ENCODE measurements at places on chromosomes 7 and 10.
A peak's percentile ranks its signal among the peaks of the same experiment; 100 is the strongest.

DNA sequence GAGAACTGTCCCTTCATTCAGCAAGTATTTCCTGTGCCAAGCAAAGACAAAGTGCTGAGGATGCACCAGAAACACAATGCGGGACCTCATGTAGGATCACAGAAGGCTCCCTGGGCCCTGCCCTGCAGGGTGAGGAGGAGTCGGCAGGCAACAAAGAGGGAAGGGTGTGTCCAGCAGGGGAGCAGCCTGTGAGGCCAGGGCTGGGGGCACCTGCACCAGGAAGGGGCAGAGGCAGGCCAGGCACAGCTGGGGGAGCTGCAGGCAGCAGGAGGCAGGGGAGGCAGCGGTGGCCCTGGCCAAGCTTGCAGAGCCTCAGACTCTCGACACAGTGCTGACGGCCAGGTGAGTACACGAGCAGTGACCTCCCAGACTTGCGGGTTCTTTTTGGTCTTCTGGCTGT is 123.3 kb downstream of the SLIT1 start:
- no peak for DNase-seq

- DNase-seq, result no peak
Observed at GRCh38 chr7:118755067-118755625, 530.6 kb downstream of the ANKRD7 start.

DNA sequence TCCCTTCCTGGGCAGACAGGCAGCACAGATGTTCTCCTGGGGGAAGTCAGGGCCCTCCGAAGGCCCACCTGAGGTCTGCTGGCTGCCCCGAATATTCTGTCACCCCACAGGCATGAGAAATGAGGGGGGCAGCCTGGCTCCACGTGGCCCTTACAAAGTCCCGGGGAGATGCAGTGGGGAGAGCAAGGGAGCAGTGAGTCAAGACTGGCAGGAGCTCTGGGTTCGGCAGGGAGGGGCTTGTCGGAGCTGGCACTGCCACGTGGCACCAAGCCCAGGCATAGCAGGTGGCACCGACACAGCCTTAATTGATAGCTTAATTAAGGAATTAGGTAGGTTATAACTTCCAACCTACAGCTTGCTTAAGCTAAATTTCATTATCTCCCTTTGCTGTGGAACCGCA is 163.9 kb downstream of the USP6NL start:
- no peak for DNase-seq

DNA sequence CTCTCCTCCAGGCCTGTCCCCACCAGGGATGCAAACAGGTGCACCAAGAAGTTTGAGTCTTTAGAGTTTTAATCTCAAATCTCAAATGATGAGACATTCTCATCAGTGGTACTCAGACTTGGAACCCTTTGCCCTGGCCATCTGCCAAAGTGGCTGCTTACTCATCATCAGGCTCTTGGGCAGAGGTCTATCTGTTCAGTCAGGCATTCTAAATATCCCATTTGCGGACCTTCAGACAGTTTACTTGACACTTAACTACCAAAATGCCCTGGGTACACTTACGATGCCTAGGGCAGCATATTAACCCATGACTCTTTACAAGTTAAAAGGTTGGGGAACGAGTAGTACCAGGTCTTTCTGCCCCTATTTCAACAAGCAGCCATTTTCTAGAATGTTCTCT is 61.2 kb upstream of the YAE1 start:
- DNase-seq, result no peak

- DNase-seq, result no peak
Observed at GRCh38 chr10:88728107-88728763, 22.2 kb downstream of the LIPK start.

- DNase-seq, result no peak
Observed at GRCh38 chr10:22372917-22373316, 27.6 kb downstream of the SPAG6 start.

DNA sequence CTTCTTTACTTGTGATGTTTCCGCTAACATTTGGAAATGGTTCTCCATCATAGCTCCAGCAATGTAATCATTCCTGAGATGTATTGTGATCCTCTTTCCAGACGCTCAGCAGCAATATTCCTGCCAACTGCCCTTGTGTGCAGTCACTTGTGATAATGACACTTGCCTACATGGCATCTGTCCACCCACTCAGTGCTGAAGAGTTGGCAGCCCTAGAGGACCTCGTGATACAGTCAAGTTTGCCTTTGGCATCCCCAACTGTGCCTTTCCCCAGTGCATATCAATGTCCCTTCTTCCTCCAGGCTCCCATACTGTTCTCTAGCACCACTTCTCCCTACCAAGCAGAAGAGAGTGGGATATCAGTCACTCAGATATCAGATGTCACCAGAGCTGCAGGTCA is 64.9 kb downstream of the MYOF start:
- DNase-seq, result no peak

GRCh38 chr7:28458732-28459131 is 46.4 kb downstream of the CREB5 start:
- DNase-seq, result peak; percentile 12

DNA sequence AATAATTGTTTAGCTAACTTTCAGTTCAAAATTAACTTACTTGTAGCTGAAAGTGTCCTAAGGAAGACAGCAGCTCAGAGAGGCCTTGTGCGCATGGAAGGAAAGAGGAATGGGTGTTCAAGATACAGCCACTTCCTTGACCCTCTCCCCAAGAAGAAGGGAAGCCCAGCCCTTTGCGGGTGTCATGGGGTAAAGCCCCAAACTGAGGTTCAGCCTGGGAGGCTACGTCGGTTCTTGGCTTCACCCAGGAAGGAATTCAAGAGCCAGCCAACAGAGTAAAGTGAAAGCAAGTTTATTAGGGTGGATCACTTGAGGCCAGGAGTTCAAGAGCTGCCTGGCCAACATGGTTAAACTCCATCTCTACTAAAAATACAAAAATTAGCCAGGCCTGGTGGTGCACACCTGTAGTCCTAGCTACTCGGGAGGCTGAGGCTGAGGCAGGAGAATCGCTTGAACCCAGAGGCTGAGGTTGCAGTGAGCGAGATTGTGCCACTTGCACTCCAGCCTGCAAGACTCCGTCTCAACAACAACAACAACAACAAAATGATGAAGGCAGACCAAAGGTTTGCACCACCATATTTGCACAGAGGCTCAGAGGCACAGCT is 15.9 kb downstream of the GPRIN2 start:
- no peak for DNase-seq

DNA sequence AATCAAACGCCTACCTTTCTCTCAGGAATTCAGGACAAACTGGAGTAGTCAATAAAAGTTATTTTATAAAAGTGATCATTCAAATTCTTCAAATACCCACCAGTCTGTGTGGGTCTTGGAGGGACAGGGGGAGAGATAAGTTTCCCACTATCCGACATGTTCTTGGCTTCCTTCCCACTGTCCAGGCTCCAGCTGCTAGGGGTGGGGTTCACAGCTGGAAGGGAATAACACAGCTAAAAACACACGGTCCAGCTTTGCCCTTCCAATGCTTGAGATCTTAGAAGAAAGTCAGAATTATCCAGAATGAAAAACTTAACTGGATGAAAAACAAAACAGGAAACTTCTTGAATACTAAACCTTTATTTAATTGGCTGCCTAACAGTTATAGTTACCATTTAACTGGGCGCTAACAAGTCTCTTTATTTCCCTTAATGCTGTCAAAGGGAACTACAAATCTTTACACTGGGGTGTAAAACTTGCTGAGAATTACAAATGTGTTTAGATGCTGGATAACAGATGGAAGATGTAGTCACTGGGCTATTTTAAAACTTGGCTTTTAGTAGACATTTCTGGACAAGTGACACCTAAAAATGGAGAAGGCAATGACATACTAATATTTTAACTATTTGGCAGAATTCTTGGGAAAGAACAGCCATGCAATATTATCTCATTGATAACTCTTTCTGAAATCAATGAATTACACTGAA is 172.8 kb upstream of the IMMP2L start:
- no peak for DNase-seq

GRCh38 chr10:33122014-33122809 is 164.2 kb upstream of the ITGB1 start:
- DNase-seq, result no peak
